NCI-H69 (cell line): ENCODE measurements at places on chromosomes 5 and 9.

DNA sequence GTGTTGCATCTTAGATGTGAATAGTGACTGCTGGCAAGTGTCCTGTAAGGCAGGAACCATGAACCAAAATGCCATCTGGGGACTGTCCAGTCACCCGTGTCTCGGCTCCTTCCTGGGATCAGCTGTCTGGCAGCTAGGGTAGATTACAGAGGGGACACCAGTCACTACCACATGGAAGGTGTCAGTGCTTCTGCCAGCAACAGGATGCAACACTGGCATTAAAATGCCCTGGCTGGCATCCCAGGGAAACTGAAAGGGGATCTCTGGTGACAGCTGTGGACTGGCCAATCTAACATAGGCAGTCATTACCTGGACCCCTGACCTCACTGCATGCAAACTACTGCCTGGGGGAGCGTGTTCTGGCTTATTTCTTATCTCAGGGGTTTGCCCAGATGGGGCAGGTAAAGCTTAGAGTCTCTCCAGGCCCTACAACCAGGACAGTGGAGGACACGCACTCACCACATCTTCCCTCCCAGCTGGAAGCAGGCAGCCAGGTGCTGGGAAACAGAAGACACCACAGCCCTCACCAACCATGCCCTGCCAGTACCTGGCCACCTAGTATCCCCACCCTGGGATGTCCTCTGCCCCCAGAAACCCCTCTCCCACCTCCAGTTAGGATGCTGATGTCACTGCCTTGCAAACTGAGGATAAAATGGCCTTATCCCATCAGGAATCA is 83.8 kb downstream of the SEMA4D start:
- DNase-seq: peak; percentile 89

DNA sequence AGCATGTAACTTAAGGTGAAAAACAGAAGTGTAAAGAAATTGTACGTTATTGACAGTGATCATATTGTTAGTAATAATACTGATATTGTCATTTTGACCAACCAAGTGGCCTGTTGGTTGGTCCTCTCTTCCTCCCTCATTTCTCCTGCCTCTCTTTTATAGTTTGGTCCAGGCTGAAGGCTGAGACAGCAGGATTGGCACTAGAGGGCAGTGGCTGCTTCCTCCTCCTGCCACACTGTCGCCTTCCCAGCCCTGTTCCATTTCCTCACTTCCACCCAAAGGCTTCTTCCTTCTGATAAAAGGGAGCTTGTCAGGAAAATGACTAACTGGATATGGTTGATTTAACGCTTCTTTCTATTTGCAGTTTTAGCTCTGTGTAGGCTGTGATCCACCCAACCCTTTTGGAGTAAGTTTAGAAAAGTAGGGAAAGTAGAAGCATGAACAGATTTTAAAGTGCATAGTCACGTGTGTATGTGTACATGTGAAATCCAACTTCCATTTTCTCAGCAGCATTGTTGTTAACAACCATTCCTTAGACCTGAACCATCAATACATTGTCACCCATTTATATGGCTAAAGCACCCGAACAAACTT is 35.6 kb downstream of the PTCD2 start:
- DNase-seq: peak; percentile 56

- no peak for DNase-seq
These were observed 60.7 kb downstream of the NSD1 start for GRCh38 chr5:177194268-177194667.

GRCh38 chr5:43567967-43568366 is 11.1 kb upstream of the PAIP1 start:
- no peak for DNase-seq

GRCh38 chr5:4130819-4131218 is 535.2 kb downstream of the IRX1 start:
- no peak for DNase-seq

GRCh38 chr5:7392693-7393024 is 3.3 kb upstream of the ADCY2 start:
- DNase-seq: no peak

GRCh38 chr9:121681404-121681803 is 30.0 kb downstream of the DAB2IP start:
- DNase-seq: no peak

DNA sequence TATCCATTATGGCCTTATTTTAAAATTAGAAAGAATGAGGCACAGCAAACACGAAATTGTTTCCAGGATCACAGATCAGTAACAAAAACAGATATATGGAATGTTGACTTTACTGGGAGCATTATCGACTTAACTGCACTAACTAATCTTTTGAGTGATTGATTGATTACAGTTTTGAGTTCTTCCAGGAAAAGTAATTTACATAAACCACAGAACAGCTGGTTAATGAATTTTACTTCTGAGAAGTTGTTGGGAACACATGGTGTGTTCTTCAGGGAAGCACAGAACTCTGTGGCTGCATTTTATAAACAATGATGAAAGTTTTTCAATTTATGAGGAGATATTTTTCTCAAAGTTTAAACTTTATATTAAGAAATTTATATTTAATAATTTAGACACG is 802.4 kb upstream of the ACO1 start:
- DNase-seq: no peak

DNA sequence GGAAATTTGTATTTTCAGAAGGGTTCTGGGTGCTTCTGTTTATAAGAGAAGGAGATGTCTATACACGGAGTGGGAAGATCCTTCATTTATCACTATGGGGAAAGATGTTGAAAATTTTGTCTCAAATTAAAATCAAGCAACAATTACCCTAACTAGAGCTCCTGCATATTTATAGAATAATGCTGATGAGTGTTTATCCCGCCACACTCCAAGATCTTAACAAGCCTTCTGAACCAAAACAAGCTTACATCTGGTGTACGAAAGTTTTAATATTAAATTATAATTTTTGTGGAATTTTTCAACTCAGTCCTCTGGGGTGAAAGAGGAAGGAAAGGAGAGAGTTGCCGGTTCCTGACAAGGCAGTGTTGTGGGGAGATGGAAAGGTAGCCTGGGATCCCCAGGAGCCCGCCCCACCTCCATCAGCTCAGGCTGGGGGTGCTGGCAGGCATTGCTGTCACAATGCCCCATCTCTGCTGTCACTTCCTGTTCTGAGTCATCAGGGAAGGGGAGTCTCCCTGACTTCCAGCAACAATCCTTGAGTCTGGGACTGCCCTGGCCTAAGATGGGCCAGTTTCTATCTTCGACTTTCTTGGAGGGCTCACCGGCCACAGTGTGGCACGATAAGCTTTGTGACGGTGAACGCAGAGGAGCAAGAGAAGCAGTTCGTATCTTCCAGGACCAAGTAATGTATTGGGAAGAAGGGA is 64.5 kb downstream of the ERAP1 start:
- DNase-seq: peak; percentile 18

DNA sequence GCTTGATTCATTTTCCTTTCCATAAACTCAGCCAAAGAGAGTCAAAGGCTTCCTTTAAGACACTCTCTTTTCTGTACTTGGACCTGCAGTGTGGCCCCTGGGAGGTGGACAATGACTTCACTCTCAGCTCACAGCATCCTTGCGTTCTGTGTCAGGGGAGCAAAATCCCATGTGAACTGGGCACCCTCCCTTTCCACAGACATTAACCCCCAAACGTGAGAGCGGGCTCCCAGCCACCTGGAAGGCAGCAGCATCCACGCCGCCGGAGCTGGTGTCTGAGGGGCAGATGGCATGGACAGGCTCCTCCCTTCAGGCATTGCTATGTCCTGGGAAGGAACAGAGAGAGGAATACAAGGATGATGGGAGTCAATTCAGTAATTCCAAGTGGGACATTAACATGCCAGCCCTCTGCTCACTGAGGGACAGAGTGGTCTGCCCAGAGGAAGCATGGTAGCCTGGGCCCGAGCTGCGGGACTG is 39.5 kb downstream of the TRIP13 start:
- no peak for DNase-seq

DNA sequence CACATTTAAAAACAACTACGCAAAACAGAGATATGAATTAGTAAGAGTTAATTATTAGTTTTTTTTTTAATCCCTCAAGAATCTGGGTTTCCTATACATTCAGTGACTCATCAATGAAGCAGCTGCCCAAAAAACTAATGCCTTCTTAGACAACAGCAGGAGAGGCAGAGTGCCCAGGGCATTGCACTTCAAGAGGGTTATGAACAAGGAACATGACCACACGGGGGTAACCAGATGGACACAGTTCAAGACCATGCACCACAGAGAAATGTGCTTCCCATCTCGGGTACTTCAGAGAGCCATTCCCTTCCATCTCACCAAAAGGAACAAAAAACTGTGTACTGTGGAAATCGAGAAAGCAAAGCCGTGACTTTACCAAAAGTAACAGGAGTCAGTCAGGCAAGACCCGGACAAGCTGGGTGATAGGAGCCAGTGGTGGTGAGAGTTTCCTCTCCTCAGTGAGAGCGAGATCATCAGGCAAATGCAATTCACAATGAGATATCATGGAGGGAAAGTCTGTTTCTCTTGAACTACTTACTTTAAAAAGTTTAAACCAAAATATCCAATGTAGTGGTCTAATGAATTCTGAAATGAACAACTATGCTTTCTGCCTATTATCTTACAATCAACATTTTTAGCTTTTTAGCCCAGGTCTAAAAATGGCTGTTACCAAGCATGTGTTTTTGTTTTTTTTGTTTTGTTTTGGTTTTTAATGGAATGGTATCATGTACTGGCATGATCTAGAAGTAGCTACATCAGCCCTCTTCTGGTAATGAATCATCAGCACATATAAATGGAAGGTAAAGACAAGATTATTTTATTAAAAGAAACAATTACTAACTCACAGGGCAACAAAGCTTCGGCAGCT is 192.1 kb downstream of the TSSK1B start:
- no peak for DNase-seq
